ENCODE measurements at places on chromosomes 11 and 22. TPM values are rescaled to one million over a fixed set of nuclear protein-coding genes. Genes with fewer than 3 reads are reported as not detected.

Gene CYB5R3
- 61.5 TPM for total RNA-seq

DNA sequence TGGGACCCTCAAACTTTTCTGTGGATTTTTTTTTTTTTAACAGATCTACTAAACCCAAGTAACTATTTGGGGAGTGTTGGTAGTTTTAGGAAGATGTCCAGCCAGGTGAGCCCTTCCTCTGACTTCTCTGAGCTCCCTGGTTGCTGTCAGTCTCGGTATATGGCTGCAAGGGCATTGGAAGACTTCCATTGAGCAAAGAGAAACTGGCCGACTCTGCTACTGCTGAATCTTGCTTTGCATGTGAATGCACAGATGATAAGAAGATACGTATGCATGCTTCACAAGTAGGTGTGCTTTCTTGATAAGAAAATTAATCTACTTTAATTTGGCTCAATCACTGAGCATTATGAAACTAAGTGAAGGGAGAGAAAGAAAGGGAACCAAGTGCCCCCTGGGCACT, 51.1 kb downstream of the BARX2 start:
- H3K27ac ChIP-seq: no peak overlapping the region
- no peaks in the 10 kb centered on the region for H3K4me1 ChIP-seq
- H3K27me3 ChIP-seq: no peaks in the 10 kb centered on the region
- no peak for DNase-seq

Gene GLB1L3
- total RNA-seq: 0.09 TPM

DNA sequence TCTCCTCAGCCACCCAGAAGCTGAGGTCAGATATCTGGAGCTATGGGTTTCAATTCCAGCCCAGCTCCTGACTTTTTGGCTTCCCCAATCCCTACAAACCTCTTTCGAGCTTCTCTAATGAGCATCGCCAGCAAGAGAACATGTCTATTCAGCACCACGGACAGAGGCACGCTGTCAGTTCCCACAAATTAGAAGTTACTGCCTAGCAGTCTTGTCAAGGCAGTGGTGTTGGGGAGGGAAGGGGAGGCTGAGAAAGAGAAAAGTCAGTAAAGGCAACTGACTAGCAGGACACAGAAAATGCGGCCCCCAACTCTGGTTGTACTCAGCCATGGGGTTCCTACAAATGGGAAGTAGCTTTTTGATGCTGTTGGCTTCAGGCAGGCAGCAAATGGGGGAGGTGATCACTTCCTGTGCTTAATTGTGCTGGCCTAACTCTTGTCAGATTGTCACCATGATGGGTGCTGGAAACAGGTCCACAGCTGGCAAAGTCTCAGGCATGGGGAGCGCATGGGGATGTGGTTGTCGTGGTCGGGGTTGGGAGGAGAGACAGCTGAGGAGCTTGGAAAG, 205.9 kb downstream of the ST3GAL4 start:
- no peaks in the 10 kb centered on the region for H3K36me3 ChIP-seq
- peaks cover 48% of the 10 kb centered on the region for H3K27me3 ChIP-seq
- H3K27ac ChIP-seq: no peak overlapping the region
- peaks cover 14% of the 10 kb centered on the region for H3K4me1 ChIP-seq

- H3K4me1 ChIP-seq: peaks cover 3% of the 10 kb centered on the region
- H3K4me3 ChIP-seq: no peak overlapping the region
- H3K27ac ChIP-seq: no peak overlapping the region
- DNase-seq: no peak
- H3K27me3 ChIP-seq: peaks cover 4% of the 10 kb centered on the region
- H3K36me3 ChIP-seq: no peaks in the 10 kb centered on the region
These were observed 16.1 kb downstream of the IGF2 start for GRCh38 chr11:2122907-2123627.

Measured in neural progenitor cell (in vitro differentiated cells).